ENCODE measurements at places on chromosomes 5 and 9.

- DNase-seq: no peak
Observed at GRCh38 chr9:31519424-31519823, 865.0 kb upstream of the ACO1 start.

DNA sequence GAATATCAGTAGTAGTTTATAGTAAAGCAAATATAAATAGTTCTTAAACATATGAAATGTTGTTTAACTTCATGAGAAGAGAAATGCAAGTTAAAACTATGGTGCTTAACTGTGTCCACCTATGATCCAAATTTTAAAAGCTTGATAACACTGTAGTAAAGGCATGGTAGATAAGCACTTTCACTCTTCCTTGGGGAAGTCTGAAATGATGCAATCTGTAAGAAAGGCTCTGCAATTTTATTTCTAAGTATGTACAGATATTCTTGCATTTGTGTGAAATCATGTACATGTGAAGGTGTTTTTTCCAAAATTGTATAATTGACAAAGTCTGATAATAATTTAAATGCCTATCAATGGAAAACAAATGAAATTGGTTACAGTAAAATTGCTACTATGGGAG is 66.9 kb downstream of the SYK start:
- no peak for DNase-seq

DNA sequence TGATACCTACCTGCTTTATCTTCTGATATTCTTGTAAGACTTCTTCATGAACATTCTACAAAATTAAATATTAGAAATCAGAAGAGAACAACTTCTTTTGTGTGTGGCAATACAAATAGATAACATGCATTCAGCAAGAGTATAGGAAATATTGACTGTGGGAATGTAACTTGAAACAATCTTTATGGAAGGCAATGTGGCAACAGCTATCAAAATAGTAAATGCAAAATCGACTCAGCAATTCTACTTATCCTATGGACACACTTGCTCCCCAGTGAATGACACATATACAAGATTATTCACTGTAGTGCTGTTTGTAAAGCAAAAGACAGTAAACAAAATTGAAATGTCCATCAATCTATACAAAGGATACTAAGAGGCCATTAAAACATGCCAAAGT is 66.5 kb upstream of the GLRX start:
- DNase-seq: peak; percentile 3

DNA sequence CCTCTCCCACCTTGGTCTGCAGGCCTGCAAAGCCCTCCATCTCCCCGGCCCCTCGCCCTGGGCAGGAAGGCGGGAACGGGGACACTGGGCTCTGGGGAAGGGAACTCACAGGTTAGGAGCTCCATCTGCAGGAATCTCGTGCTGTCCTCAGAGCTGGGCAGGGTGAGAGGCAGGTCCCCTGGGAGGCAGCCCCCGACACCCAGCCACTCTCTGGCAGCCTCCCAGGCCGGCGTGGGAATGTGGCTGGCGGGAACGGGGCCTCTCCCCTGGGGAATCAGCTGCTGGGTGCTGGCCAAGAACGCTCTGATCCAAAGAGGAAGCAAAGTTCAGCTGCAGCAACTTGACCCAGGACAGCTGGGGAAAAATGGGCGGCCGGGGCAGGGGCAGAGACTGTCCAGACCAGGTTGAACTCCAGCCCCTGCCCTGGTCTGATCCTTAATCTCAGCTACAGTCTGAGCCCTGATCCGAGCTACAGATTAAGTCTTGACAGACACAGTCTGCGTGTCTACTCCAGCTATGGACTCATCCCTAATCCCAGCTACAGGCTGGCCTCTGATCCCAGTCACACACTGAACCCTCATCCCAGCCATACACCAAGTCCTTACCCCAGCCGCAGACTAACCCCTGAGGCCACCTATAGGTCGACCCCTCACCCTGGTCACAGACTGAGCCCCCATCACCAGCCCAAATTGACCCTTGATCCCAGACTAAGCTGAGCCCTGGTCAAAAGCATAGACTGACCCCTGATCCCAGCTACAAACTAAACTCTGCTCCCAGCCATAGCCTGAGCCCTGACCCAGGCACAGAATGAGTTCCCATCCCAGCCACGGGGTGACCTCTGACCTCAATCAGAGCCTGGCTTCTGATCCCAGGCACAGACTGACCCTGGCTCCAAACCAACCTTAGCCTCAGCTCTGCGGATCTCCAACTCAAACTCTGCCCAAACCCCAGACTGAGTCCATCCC is 37.3 kb upstream of the EGFL7 start:
- peak; percentile 10 for DNase-seq

- DNase-seq: no peak
Observed at GRCh38 chr5:50898966-50899365, 232.5 kb downstream of the PARP8 start.

DNA sequence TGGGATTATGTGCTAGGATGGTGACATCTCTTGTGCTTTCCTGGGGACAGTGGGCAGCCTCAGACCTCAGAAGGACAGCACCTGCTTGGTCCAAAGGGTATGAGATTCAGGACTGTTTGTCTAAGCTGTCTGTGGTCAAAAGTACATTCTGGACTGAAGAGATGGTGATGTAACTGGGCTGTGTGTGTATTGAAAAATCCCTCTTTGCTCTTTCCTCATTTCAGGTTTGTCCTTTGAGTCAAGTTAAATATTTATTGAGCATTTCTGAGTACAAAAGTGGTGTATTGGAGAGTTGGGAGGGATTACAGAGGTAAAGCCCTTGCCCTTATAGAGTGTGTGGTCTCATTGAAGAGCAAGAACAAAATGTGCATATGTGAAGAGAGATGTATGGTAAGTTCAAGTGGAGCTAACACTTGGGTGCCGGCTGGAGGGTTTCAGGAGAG is 46.7 kb downstream of the RCL1 start:
- DNase-seq: no peak

GRCh38 chr9:18921366-18922075 is 111.5 kb downstream of the SAXO1 start:
- no peak for DNase-seq

DNA sequence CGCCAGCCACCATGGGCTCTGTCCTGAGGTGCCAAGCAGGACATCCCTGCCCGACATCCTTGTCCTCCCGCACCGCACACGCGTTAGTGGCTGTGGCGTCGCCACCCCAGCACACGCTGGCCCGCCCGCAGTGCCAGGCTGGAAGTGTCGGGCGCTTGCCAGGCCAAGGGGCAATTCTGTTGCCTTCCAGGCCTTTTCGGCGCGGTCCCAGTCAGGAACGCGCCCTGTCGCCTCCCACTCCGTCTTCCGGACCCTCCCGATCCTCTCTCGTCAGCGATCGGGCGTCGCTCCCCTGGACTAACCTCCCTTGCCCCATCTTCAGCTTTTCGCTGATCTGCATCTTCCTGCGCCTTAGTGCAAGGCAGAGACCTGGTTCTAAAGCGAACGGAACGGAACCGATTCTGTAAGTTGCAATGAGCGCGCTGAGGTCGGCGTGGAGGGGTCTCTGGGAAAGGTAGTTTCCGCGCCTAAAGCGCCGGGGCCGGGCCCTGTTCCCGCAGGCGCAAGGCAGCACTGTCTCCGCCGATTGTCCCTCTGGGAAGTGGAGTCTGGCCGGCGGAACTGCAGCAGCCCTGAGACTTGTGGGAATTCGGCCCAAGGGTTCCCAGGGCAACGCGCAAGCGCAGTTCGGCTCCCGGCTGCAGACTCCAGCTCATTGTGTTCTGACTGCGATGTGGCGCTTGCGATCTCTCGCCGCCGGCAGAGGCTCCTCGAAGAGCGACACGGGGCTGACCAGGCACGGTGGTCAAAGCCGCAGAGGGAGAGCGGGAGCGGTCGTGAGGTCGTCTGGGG is at the start of gene ZNF454:
Gene ZNF454 (plus strand): TSS at position 630 of the 792 bp plus-strand sequence. CDS start 1,594 bp downstream, outside the sequence.
- no peak for DNase-seq

GRCh38 chr9:131977109-131977838 is 102.4 kb downstream of the MED27 start:
- no peak for DNase-seq

GRCh38 chr9:116944714-116945534 is 257.8 kb downstream of the TRIM32 start:
- DNase-seq: no peak

DNA sequence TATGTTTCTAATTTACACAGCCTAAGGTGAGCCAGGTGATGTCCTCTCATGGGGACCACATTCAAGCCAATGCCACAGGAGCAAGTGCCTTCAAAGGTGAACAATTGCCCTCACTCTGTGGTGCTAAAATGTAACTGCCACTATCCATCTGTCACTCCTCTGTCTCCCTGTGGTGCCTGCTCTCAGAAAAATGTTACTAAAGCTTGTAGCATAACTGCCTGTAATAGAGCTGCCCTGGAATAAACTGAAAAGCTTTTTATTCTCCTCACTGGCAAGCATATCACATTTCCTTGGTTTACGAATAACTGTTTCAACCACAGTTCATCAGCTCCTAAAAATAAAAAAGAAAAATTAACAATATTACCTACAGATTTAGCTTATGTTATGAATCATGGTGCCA is 142.4 kb downstream of the ST8SIA4 start:
- no peak for DNase-seq

DNA sequence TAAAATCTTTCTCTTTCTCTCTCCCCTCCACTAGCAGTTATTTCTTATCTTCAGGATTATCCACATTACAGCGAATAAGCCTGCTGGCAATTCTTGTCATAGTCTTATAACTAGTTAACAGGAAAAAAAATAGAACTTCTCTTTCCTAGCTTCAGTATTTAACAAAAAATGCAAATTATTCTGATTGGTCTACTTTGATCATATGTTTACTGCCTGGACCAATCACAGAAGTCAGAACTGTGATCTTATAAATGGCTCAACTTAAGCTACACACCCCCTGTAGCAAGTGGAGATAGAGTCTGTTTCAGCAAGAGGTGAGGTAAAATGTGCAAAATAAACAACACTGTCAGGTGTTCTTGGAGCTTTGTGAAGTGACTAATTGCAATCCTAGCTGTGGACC is 389.4 kb upstream of the TUSC1 start:
- no peak for DNase-seq

GRCh38 chr5:169445191-169445590 is 138.4 kb upstream of the SPDL1 start:
- DNase-seq: no peak

- peak; percentile 12 for DNase-seq
Observed at GRCh38 chr5:55636683-55637082, 75.4 kb downstream of the SLC38A9 start.

DNA sequence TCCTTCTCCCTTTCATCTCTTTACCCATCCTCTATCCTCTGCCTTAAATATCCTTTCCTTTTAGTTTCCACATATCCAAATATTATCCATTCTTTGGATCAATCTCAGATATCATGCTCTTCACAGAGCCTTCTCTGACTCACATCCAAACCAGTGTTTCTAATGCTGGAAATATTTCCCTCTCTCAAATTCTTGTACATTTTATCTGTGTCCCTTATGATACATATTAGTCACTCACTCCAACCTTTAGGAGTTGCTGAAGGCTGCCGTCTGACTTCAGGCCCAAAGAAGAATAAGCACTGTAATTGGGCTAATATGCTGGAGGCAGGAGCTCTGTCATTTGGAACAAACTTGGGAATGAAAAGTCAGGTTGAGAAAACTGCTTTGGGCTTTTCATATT is 156.4 kb upstream of the RUSC2 start:
- DNase-seq: peak; percentile 79

GRCh38 chr5:107504424-107504823 is 166.3 kb downstream of the EFNA5 start:
- no peak for DNase-seq

GRCh38 chr5:110687485-110687884 is 39.0 kb downstream of the TMEM232 start:
- DNase-seq: no peak

DNA sequence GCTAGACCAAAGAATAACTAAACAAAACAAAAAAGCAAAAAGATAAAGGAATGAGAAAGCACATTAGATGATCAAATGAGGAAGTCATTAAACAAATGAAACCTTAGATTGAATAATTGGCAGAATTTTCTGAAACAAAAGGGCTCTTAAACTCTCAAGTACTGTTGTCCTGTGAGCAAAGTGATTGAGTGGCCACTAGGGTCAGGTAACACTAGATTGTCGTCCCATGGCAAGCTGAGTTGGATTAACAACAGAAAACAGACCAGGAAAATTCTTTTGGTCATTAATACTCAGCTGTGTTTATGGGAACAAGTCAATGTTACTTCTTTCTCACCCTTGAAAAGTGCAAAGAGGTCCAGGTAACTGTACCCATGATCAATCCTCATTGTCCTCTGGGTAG is 81.6 kb upstream of the MRPS30 start:
- no peak for DNase-seq

DNA sequence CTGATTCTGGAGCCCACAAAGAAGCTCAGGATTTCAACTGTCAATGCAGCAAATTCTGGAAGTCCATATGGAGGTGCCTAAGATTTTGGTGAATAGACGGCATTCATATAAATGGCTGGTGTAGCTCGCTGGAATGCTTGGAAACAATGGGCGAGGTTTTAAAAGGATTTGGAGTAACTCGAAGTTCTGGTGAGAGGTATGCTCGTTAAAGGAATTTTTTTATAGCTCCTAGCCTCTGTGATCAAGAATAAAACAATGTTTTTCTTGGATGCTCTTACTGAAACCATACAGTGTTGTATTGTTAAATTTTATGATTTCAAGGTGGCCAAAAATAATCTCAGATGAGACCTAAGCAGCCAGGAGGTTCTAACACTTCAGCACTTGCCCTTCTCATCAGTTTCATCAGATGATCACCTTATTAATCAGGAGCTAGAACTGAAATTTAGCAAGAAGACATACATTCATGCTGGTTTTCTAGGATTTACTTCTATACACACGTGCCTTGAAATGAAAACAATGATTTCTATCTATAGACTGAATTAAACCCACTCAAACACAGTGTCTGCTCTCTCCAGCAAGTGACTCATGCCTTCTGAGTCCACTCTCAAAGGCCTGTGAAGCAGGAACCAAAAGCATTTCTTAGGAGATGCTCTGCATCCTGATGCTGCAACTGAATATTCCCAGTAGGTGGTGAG is 79.2 kb downstream of the OTULIN start:
- peak; percentile 69 for DNase-seq

GRCh38 chr9:6973762-6974161 is 216.0 kb downstream of the KDM4C start:
- DNase-seq: no peak

DNA sequence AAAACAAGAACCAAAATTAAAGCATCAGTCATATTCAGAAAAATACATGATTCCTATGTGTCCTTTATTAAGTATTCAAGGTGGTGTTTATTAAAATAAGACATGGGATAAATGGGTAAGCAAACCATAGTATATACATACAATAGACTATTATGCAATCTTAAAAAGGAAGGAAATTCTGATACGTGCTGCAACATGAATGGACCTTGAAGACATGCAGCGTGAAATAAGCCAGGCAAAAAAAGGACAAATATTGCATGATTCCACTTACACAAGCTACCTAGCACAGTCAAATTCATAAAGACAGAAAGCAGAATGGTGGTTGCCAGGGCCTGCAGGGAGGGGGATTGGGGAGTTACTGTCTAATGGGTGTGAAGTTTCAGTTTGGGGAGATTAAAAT is 127.7 kb downstream of the DMAC1 start:
- no peak for DNase-seq

DNA sequence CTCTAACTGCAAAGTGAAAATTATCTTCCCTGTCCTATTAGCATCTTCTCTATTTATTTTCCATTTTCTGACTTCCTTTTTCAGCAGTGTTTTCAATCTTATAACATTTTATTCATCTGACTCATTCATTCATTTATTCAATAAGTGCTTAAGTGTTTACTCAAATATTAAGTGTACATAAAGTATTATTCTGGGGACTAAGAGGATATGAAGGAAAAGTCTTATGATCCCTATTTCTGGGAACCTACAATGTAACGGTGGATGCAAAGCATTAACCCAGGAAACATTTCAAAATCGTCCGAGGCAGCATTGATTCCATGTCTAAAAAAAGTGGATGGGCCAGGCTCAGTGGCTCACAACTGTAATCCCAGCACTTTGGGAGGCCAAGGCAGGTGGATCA is 19.4 kb upstream of the TRPM6 start:
- DNase-seq: no peak

GRCh38 chr9:81772144-81772543 is 82.8 kb upstream of the TLE1 start:
- peak; percentile 10 for DNase-seq

Data from HFFc6 (cell line).